Natural killer cell (primary cell): ENCODE measurements at places on chromosomes 13 and 19.

- no peak overlapping the region for H3K4me3 ChIP-seq
- DNase-seq: no peak
- H3K36me3 ChIP-seq: no peaks in the 10 kb centered on the region
- H3K27me3 ChIP-seq: no peaks in the 10 kb centered on the region
- peak overlapping the region; percentile 58 for H3K27ac ChIP-seq
Measured at GRCh38 chr19:17304386-17305215, 1.1 kb upstream of the MRPL34 start.

- H3K4me3 ChIP-seq: no peak overlapping the region
- no peaks in the 10 kb centered on the region for H3K27me3 ChIP-seq
- DNase-seq: no peak
- H3K36me3 ChIP-seq: peaks cover 39% of the 10 kb centered on the region
Measured at GRCh38 chr19:39829702-39830275, 4.2 kb downstream of the DYRK1B start.

- H3K4me3 ChIP-seq: no peak overlapping the region
- no peaks in the 10 kb centered on the region for H3K27me3 ChIP-seq
- peaks cover 16% of the 10 kb centered on the region for H3K36me3 ChIP-seq
- peaks cover 51% of the 10 kb centered on the region for H3K4me1 ChIP-seq
- H3K27ac ChIP-seq: peak overlapping the region; percentile 68
Measured at GRCh38 chr19:47158367-47158791, 27.7 kb downstream of the SAE1 start.

- H3K4me1 ChIP-seq: peaks cover 15% of the 10 kb centered on the region
- H3K4me3 ChIP-seq: peak overlapping the region; percentile 38
- no peak overlapping the region for H3K27ac ChIP-seq
- H3K36me3 ChIP-seq: no peaks in the 10 kb centered on the region
Measured at GRCh38 chr19:12092065-12092867, 27.7 kb downstream of the ZNF844 start.

DNA sequence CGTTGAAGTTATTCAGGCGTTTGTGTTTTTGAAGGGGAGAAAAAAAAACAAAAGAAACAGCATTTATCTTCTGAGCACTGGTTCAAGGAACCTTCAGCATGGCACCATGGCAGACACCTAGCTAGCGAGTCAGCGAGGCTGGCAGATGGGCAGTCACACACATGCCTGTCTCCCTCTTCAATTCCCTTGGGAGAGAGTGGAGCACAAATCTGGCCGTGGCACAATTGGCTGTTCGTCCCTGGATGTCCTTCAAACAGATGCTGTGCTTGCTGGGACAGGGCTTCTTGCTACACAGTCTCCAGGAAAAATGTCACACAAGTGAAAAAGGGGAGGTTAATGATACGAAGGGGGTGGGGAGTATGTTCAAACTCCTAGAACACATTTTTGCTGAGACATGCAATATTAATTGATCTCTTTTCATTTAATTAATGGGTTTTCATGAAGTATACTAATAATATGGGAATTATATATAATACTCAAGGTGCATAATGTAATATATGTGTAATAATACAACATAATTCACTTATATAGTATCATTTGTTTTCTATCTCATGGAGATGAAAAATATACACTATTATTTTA lies 1674.5 kb upstream of the SLC10A2 start:
- no peaks in the 10 kb centered on the region for H3K27me3 ChIP-seq
- H3K27ac ChIP-seq: no peak overlapping the region
- no peaks in the 10 kb centered on the region for H3K4me1 ChIP-seq
- H3K4me3 ChIP-seq: no peak overlapping the region

DNA sequence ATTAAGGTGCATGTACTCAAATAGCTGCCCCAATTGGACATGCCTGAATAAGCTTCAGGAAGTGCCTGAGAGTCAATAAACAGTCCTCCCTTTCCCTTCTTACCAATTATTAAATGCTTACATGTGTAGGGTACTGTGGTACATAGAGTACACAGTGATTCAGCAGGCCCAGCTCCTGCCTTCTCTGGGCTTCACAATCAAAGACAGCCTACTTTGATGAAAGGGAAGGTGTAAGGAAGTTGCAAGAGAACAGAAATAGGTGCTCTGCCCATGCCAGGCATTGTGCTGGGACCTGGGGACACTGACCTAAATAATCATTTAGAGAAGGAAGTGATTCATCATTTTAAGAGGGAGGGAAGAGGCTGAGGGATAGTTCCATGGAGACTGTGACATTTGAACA lies 17.2 kb downstream of the FRY start:
- no peaks in the 10 kb centered on the region for H3K36me3 ChIP-seq
- no peak overlapping the region for H3K27ac ChIP-seq
- no peak overlapping the region for H3K4me3 ChIP-seq
- H3K27me3 ChIP-seq: no peaks in the 10 kb centered on the region
- DNase-seq: no peak
- H3K4me1 ChIP-seq: no peaks in the 10 kb centered on the region

DNA sequence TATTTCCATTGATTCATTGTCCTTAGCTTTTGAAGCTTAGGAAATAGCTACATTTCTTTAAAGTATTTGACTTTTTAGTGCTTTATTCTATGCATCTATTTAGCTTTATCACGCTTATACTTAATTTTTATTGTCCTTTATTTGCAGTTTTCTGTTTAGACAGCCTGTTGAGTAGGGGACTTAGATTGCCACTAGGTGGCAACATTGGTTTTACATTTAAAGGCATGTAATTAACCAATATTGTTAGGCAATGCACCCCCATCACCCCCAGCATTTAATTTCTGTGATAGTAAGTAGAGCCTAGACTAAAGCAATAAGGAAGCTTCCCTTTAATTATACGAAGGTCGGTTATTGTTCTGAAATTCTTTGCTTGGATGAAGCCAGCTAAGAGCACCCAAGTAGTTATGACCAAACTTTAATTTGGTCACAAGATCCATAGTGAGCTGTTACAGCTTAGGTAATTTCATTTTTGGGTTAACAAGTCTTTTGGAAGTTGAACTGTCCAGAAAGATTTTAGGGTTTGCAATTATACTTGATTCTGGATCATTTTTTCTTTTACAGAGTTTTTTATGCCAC lies 36.5 kb downstream of the B3GLCT start:
- H3K27me3 ChIP-seq: no peaks in the 10 kb centered on the region
- no peak for DNase-seq
- no peaks in the 10 kb centered on the region for H3K4me1 ChIP-seq
- no peaks in the 10 kb centered on the region for H3K36me3 ChIP-seq
- H3K4me3 ChIP-seq: no peak overlapping the region

- no peak overlapping the region for H3K27ac ChIP-seq
- no peaks in the 10 kb centered on the region for H3K36me3 ChIP-seq
- H3K4me1 ChIP-seq: no peaks in the 10 kb centered on the region
- H3K27me3 ChIP-seq: no peaks in the 10 kb centered on the region
- no peak overlapping the region for H3K4me3 ChIP-seq
- DNase-seq: no peak
Measured at GRCh38 chr13:29402166-29402636, 193.3 kb downstream of the SLC7A1 start.

DNA sequence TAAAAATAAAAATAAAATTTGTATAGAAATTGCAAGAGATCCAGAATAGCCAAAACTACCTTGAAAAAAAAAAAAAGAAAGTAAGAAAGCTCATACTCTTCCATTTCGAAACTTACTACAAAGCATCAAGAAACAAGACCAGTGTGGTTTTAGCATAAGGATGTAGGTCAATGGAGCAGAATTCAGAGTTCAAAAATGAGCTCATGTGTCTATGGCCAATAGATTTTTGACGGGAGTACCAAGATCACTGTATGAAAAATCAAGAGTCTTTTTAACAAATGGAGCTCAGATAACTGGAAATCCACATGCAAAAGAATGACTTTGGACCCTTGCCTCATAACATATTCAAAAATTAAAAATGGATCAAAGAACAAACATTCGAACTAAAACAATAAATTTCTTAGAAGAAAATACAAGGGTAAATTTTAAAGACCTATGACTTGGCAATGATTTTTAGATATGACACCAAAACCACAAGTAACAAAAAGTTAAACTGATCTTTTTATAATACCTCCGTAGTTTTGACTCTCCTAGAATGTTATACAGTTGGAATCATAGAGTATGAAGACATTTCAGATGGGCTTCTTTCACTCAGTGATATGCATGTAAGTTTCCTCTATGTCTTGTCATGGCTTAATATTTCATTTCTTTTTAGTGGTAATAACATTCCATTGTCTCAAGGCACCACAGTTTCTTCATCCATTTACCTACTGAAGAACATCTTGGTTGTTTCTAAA lies 43.2 kb downstream of the KLF12 start:
- H3K27ac ChIP-seq: peak overlapping the region; percentile 57
- peaks cover 20% of the 10 kb centered on the region for H3K4me1 ChIP-seq
- peak; percentile 53 for DNase-seq
- peak overlapping the region; percentile 5 for H3K4me3 ChIP-seq
- H3K27me3 ChIP-seq: no peaks in the 10 kb centered on the region

DNA sequence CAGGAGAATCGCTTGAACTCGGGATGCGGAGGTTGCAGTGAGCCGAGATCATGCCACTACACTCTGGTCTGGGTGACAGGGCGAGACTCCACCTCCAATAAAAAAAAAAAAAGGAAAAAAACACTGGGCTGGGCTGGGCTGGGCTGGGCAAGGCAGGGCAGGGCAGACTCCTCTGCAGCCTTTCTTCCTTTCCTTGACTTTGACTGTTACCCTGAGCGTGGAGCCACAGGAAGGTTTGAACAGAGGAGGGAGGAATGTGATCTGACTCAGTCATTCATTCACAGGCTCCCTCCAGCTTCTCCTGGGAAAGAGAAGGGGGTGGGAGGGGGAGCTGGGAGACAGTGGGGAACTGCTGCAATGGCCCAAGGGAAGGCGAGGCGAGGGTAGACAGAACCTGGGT lies 2.7 kb upstream of the ACTN4 start:
- H3K27me3 ChIP-seq: no peaks in the 10 kb centered on the region
- H3K4me3 ChIP-seq: no peak overlapping the region
- no peaks in the 10 kb centered on the region for H3K36me3 ChIP-seq
- DNase-seq: no peak

GRCh38 chr19:3983542-3983914 lies 1.7 kb downstream of the EEF2 start:
- H3K4me3 ChIP-seq: no peak overlapping the region
- no peak for DNase-seq
- peak overlapping the region; percentile 90 for H3K27ac ChIP-seq
- peaks cover 56% of the 10 kb centered on the region for H3K36me3 ChIP-seq
- H3K4me1 ChIP-seq: peaks cover 64% of the 10 kb centered on the region

- no peak overlapping the region for H3K27ac ChIP-seq
- no peaks in the 10 kb centered on the region for H3K36me3 ChIP-seq
- H3K4me3 ChIP-seq: no peak overlapping the region
Measured at GRCh38 chr13:113043931-113044330, 61.7 kb upstream of the F7 start.

DNA sequence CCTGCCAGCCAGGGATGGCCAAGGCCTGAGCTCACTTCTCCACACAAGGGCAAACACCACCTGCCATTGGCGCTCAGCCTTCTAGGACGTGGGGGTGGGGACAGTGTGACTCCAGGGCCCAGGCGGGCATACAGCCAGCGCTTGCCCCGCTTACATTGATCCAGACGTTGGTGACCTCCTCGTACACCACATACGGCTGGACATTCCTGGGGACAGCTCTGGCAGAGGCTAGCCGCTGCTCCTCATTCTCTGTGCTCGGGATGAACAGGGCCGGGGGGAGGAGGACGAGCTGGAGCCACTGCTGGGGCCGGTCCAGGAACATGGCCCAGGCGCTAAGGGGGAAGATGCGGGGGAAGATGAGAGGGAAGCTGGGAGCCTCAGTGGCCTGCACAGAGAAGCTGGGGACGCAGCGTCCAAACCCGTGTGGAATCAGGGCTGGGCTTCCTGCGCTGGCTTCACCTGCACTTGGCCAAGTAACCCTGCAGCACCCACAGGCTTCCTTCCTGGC lies 25.1 kb upstream of the MYDGF start:
- peaks cover 79% of the 10 kb centered on the region for H3K36me3 ChIP-seq
- no peaks in the 10 kb centered on the region for H3K4me1 ChIP-seq
- no peak for DNase-seq
